ENCODE measurements at places on chromosomes 12 and 14. TPM values are rescaled to one million over a fixed set of nuclear protein-coding genes. Genes with fewer than 3 reads are reported as not detected.

Gene KIF5A
- total RNA-seq = not detected

- no peak for DNase-seq
These were observed 154.1 kb upstream of the PELI2 start for GRCh38 chr14:55964091-55964490.

DNA sequence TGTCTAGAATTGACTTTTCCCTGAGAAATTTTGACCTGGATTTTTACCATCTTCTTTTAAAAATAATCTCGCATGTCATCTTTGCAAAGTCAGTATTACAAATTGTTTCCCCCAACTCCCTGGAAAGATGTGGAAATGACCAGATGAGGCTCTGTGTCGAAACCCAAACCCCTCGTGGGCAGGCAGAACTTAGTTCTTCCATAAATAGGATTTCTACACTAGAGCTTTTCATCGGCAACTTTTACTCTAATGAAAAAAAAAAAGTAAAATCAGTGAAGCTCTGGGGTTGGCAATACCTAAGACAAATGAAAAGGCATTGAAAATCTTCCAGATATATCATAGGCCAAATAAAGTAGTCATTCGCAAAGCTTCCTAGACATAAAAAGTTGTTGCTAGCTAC, 17.0 kb downstream of the SSPN start:
- DNase-seq = no peak

Gene SOX5
- total RNA-seq = 0.05 TPM

GRCh38 chr12:116026768-116027550, 250.5 kb downstream of the MED13L start:
- no peak for DNase-seq
